ENCODE measurements at places on chromosomes 1 and 21. TPM values are rescaled to one million over a fixed set of nuclear protein-coding genes. Genes with fewer than 3 reads are reported as not detected.

GRCh38 chr1:205943245-205943644, at the start of gene SLC26A9:
TSS of gene SLC26A9 (minus strand) at chr1:205943456. CDS start at chr1:205935820, 7,636 bp downstream.
- DNase-seq, result no peak
- no peaks in the 10 kb centered on the region for H3K36me3 ChIP-seq
- peaks cover 2% of the 10 kb centered on the region for H3K27me3 ChIP-seq
- H3K4me3 ChIP-seq, result no peak within 1 kb of the TSS
- H3K27ac ChIP-seq, result no peak within 1 kb of the TSS
- H3K4me1 ChIP-seq, result no peaks in the 10 kb centered on the region

GRCh38 chr1:22831729-22832413, 121.2 kb downstream of the EPHB2 start:
- H3K4me3 ChIP-seq, result no peak overlapping the region
- no peak for DNase-seq
- no peak overlapping the region for H3K27ac ChIP-seq
- no peaks in the 10 kb centered on the region for H3K36me3 ChIP-seq

Gene CDK18
- total RNA-seq, result 0.49 TPM

- H3K27ac ChIP-seq, result no peak overlapping the region
- no peaks in the 10 kb centered on the region for H3K36me3 ChIP-seq
- DNase-seq, result no peak
- no peaks in the 10 kb centered on the region for H3K27me3 ChIP-seq
- H3K4me3 ChIP-seq, result no peak overlapping the region
Observed at GRCh38 chr1:227357171-227357926, 39.1 kb upstream of the CDC42BPA start.

Gene FABP3
- not detected for total RNA-seq

DNA sequence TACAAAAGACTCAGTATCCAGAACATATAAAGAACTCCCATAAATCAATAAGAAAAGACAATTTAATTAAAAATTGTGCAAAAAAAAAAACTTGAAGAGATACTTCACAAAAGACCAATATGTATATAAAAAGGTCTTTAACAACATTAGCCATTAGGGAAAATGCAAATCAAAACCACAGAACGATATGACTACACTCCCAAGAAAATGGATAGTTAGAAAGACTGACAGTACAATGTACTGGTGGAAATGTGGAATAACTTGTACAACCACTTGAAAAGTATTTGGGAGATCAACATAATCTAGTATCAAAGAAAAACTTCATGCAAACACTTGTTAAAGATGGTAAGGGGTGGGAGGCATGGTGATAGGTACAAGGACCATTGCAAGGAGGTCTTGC, 3.9 kb upstream of the CLCA1 start:
- H3K36me3 ChIP-seq, result no peaks in the 10 kb centered on the region
- no peak overlapping the region for H3K27ac ChIP-seq
- H3K4me1 ChIP-seq, result no peaks in the 10 kb centered on the region
- H3K27me3 ChIP-seq, result peaks cover 3% of the 10 kb centered on the region
- no peak overlapping the region for H3K4me3 ChIP-seq
- DNase-seq, result no peak

Gene BSDC1
- 198 TPM for total RNA-seq

DNA sequence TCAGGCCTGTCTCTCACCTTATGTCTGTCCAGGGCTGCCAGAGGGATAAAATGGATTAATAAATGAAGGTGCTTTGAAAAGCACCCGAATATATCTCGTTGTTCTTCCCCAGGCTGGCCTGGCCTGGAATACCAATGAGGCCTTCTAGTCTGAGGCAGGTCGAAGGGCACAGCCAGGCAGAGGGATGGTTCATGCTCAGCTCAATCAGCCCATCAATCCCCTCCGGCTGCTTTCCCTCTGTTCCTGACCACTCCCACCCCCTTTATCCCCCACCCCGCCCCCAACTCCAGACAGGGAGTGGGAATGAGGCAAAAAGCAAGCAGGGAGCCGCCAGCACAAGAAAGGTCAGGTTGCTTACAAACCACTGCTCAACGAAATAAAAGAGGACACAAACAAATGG, 40.0 kb upstream of the PRELP start:
- DNase-seq, result no peak
- H3K27me3 ChIP-seq, result peaks cover 3% of the 10 kb centered on the region
- no peak overlapping the region for H3K27ac ChIP-seq
- H3K36me3 ChIP-seq, result no peaks in the 10 kb centered on the region

Gene TMIGD3
- not detected for total RNA-seq

DNA sequence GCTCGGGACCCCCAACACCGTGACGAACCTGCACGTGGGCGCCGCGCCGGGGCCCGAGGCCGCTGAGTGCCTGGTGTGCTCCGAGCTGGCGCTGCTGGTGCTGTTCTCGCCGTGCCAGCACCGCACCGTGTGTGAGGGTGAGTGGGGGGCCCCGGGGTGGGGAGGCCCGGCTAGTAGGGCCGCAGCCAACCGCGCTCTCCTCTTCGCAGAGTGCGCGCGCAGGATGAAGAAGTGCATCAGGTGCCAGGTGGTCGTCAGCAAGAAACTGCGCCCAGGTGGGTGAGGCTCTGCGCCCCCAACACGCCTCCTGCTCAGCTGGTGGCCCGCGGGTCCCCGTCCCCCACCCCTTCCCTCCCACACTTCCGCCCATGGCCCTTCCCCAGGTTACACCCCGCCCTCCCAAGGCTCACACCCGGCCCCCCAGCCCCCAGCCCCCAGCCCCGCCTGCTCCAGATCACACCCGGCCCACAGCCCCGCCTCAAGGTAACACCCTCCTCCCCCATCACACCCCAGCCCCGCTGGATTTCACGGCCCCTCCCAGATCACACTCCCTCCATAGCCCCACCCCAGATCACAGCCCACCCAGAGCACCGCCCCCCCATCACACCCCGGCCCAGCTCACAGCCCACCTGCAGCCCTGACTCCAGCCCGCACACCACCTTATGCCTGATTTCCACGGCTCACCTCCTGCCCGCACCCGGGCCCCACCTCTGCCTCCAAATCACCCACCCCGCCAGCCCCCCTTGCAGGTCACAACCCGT, 2.4 kb upstream of the MMP23B start:
- no peaks in the 10 kb centered on the region for H3K36me3 ChIP-seq
- peaks cover 29% of the 10 kb centered on the region for H3K4me1 ChIP-seq
- H3K27ac ChIP-seq, result peak overlapping the region; percentile 79
- H3K4me3 ChIP-seq, result no peak overlapping the region
- no peaks in the 10 kb centered on the region for H3K27me3 ChIP-seq

GRCh38 chr1:205961405-205961804, 18.1 kb upstream of the SLC26A9 start:
- H3K4me3 ChIP-seq, result no peak overlapping the region
- H3K27me3 ChIP-seq, result peaks cover 2% of the 10 kb centered on the region
- no peaks in the 10 kb centered on the region for H3K36me3 ChIP-seq
- H3K4me1 ChIP-seq, result no peaks in the 10 kb centered on the region
- no peak for DNase-seq

- H3K27ac ChIP-seq, result peak overlapping the region; percentile 93
- DNase-seq, result peak; percentile 92
- no peaks in the 10 kb centered on the region for H3K27me3 ChIP-seq
- peak overlapping the region; percentile 97 for H3K4me3 ChIP-seq
Observed at GRCh38 chr1:145997016-145997717, 788 bp upstream of the TXNIP start.

Gene DRAXIN
- total RNA-seq, result not detected

- peak overlapping the region; percentile 70 for H3K4me3 ChIP-seq
- H3K36me3 ChIP-seq, result peaks cover 22% of the 10 kb centered on the region
- peak overlapping the region; percentile 87 for H3K27ac ChIP-seq
- peak; percentile 80 for DNase-seq
- no peaks in the 10 kb centered on the region for H3K27me3 ChIP-seq
Observed at GRCh38 chr1:109502364-109502851, 7.1 kb downstream of the AMIGO1 start.

DNA sequence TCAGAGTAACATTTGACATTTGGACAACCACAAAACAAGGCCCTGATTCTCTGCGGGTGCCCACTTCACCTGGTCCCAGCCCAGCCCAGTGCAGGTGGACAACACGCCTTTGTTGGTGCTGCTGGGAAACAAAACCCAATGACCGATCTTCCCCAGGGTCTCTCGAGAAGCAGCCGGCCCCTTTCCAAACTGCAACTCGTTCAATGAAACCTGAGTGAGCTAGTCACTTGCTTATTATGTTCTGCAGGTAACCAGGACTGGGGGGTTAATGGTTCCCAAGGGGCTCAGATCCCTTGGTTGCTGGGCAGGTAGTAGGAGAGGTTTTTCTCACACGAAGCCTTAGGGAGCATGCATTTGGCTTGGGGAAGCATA, 42.9 kb downstream of the ABCG1 start:
- DNase-seq, result no peak
- H3K4me1 ChIP-seq, result peaks cover 11% of the 10 kb centered on the region
- peaks cover 5% of the 10 kb centered on the region for H3K36me3 ChIP-seq
- no peaks in the 10 kb centered on the region for H3K27me3 ChIP-seq
- H3K27ac ChIP-seq, result no peak overlapping the region
- no peak overlapping the region for H3K4me3 ChIP-seq

DNA sequence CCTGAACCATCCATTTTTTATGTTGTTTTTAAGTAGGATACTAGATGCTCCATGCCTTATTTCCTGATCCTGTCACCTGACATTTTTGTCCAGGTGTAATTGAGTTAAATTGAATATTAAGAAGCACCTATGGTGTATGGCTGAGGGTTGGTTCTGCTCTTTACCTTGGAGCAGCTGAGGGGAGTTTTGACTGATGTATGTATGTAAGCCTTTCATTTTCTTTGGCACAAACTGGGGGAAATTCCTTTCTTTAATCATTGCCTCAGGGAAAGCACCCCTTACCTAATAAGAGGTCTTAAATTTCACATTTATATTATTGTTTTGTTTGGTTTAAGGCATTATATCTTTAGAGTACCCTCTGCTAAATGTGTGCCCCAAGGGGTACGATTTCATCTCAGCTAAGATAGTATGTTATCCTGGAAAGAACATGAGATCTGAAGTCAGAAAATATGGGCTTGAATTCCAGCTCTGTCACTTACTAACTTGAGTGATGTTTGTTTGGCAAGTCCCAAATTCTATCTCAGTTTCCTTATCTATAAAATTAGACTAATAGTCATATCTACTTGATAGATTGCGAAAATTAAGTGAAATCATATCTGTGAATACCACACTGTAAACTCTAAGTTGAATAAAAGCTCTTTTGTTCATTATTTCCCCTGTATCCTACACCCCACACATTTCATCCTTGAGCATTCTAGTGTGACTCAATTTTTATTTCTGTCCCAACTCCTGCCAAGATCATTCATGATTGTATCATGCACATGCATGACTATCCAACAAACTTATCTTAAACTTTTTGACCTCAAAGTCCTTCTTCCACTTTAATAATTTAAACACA, 57.7 kb upstream of the NUF2 start:
- H3K27ac ChIP-seq, result no peak overlapping the region
- H3K4me1 ChIP-seq, result no peaks in the 10 kb centered on the region
- H3K36me3 ChIP-seq, result no peaks in the 10 kb centered on the region
- no peak overlapping the region for H3K4me3 ChIP-seq
- H3K27me3 ChIP-seq, result no peaks in the 10 kb centered on the region

DNA sequence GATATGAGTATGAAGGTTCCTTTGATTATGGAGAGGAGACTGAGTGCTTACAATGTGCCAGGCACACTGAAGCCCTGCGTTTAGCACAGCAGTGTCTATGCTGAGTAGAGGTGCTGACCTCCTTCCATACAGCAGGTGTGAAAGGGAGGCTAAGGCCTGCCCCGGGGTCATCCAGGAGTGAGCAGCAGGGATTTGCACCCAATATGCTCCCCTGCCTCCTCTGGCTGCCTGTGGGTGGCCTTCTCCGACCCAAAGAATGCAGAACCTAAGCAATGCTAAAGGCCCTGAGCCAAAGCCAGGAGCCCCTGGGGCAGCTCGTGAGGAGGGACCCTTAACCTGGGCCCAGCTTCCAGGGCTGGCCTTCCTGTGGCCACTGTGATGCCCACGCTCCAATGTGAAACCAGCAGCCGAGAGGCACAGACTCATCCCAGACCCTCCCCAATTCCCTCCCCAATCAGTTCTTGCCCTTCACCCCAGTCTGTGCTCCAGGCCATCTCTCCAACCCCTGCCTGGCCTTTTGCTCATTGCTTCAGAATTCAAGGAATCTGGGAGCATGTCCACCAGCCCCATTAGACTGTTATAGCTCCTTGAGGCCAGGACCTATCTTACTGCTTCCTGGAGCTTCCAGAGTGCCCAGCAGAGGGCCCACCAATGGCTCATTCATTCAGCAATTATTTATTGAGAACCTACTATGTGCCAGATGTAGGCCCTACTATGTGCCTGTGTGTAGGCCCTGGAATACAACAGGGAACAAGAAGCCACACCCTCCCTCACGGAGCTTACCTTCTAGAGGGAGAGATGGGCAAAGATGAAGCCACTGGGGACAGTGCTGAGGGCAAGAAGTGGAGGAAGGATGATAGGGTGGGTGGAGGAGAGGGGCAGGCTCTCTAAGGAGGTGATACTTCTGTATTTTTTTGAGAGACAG, 53.3 kb downstream of the TAS1R2 start:
- H3K36me3 ChIP-seq, result no peaks in the 10 kb centered on the region
- DNase-seq, result no peak
- H3K4me1 ChIP-seq, result no peaks in the 10 kb centered on the region

- DNase-seq, result peak; percentile 12
- H3K27me3 ChIP-seq, result no peaks in the 10 kb centered on the region
- H3K36me3 ChIP-seq, result no peaks in the 10 kb centered on the region
- no peak overlapping the region for H3K4me3 ChIP-seq
- peak overlapping the region; percentile 2 for H3K27ac ChIP-seq
- H3K4me1 ChIP-seq, result peaks cover 36% of the 10 kb centered on the region
Observed at GRCh38 chr1:227729881-227730629, 5.0 kb downstream of the JMJD4 start.

- H3K27ac ChIP-seq, result no peak overlapping the region
- no peaks in the 10 kb centered on the region for H3K36me3 ChIP-seq
- H3K4me3 ChIP-seq, result no peak overlapping the region
Observed at GRCh38 chr1:43868741-43869067, 64.9 kb upstream of the ARTN start.

Gene SKI
- 218 TPM for total RNA-seq

DNA sequence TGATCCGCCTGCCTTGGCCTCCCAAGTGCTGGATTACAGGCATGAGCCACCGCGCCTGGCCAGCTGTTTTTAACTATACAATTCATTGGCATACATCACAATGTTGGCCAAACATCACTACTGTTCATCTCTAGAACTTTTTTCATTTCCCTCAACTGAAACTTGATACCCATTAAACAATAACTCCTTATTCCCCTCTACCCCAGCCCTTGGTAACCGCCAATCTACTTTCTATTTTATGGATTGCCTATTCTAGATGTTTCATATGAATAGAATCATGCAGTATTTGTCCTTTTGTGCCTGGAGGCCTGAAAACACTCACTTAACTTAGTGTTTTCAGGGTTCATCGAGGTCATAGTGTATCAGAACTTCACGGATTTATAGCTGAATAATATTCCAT, 16.2 kb downstream of the BTF3L4 start:
- peaks cover 38% of the 10 kb centered on the region for H3K36me3 ChIP-seq
- no peaks in the 10 kb centered on the region for H3K4me1 ChIP-seq
- no peaks in the 10 kb centered on the region for H3K27me3 ChIP-seq
- H3K27ac ChIP-seq, result no peak overlapping the region

DNA sequence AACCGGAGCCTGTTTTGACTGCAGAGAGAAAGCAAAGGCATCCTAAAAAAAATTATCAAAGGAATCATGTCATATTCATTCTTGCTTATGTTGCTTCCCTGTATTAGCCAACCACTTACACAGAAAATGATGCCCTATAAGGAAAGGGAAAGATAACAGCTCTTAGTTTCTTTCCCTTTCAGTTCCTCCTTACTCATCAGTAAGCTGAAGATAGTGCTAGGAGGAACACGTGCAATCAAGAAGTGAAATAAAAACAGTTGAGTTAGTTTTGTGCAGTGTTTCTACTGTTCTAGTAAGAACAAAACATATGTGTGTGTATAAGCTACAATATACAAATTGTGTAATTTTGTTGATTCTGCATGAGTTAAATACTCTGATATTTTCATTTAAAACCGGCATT, 45.3 kb upstream of the MTF2 start:
- DNase-seq, result peak; percentile 63
- no peaks in the 10 kb centered on the region for H3K36me3 ChIP-seq
- no peaks in the 10 kb centered on the region for H3K4me1 ChIP-seq
- no peak overlapping the region for H3K27ac ChIP-seq
- H3K27me3 ChIP-seq, result no peaks in the 10 kb centered on the region
- no peak overlapping the region for H3K4me3 ChIP-seq
